Activated CD4-positive, alpha-beta T cell treated with anti-CD3 and anti-CD28 coated beads, Interleukin-2, amount 50 U/mL, for 48 hours (primary cell): ENCODE measurements at places on chromosomes 16 and 17.

DNA sequence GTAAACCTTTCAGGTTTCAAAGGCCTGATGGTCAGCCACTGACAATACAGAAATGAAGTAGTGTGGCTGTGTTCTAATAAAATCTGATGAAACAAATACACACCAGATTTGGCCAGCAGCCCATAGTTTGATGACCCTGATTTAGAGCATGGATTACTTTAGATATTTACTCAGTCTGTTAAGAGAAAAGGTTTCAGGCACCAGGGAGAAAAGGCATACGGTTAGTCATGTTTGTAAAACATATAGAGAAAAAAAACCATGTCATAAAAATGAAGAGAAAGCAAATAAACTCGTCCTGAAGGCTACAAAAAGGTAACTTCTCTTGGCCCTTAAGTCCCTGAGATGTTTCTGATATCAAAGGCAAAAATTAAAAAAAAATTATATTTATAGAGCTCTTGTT, 112.1 kb downstream of the ADAMTS18 start:
- no peak for DNase-seq

- DNase-seq = no peak
Measured at GRCh38 chr16:88793251-88793954, 8.4 kb upstream of the PIEZO1 start.

- DNase-seq = no peak
Measured at GRCh38 chr17:41178341-41178740, 320 bp upstream of the KRTAP4-2 start.

- DNase-seq = no peak
Measured at GRCh38 chr17:55654022-55654421, 68.6 kb downstream of the TMEM100 start.

GRCh38 chr16:46932802-46933201, 40.7 kb downstream of the DNAJA2 start:
- DNase-seq = no peak

DNA sequence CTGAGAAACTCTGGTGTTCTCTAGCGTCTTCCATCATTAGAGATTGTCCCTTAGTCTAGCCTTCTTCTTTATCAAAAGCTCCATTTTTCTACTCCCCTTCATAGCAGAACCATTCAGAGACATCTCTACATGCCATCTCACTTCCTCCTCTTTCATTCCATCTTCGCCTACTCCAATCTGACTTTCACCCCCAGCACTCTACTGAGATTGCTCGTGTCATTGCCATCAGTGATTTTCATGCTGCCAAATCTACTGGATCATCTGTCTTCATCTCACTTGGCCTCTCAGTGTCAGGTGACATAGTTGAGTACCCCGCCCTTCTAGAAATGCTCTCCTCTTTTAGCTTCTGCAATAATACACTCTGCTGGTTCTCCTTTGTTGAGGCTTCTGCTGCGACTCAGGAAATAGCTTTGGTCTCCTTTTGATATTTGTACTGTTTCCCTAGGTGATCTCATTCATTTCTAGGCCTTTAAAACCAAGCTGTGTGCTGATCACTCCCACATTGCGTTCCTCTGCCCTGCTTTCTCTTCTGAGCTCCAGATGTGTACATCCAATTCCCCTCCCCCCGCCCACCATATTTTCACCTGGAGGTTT, 119.1 kb downstream of the FTO start:
- no peak for DNase-seq

GRCh38 chr16:21226749-21227148, 6.8 kb upstream of the ANKS4B start:
- no peak for DNase-seq

GRCh38 chr16:85777583-85778310, 21.6 kb downstream of the EMC8 start:
- DNase-seq = no peak

- no peak for DNase-seq
Measured at GRCh38 chr17:12979246-12979645, 38.6 kb downstream of the ELAC2 start.

- DNase-seq = no peak
Measured at GRCh38 chr17:58786586-58787295, 31.1 kb downstream of the PPM1E start.

- DNase-seq = no peak
Measured at GRCh38 chr16:1102333-1102700, 6.3 kb upstream of the C1QTNF8 start.

DNA sequence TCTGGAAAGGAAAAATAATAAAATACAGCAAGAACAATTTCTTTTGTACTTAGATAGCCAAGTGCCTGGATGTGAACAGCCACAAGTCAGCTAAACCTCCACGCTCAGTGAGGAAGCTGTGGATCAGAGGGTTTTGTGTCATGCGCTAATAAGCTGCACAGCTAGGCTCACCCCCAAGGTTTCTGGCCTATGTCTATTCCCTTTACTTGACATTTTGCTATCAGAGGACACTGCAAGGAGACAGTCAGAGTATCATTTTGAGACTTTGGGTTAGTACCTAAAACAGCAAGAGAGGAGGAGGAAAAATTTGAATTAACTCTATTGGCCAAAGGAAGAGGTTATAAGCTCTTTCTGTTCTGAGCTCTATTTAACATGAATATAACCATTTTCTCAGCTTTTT, 139.3 kb downstream of the KCNJ2 start:
- no peak for DNase-seq
